ENCODE measurements at places on chromosomes 13 and 19.

DNA sequence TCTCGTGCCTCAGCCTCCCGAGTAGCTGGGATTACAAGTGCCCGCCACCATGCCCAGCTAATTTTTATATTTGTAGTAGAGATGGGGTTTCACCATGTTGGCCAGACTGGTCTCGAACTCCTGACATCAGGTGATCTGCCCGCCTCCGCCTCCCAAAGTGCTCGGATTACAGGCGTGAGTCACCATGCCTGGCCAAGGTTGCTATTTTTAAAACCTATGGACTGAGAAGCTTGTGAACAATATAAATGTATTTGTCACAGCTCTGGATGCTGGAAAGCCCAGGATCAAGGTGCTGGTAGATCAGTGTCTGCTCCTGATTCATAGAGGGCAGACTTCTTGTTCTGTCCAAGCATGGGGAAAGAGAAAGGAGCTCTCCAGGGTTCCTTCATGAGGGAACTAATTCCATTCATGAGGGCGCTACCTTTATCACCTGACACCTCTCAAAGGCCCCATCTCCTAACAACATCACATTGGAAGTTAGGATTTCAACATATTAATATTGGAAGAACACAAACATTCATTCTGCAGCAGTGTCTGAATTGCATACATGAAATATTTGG lies 16.1 kb downstream of the CARD8 start:
- no peak for DNase-seq

DNA sequence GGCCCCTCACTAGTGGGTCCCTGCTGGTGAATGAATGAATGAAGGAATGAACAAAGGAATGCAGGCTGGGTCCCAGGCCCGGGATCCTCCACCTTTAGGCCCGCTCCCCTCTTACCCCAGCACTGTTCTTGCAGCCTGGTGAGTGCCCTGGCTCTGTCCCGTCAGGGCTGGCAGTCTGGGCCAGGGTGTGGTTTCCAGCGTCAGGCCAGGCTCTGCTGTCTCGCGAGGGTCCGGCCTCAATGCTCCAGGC lies 317 bp downstream of the LYL1 start:
- no peak for DNase-seq

- no peak for DNase-seq
Measured at GRCh38 chr13:99894840-99895443, 76.6 kb downstream of the ZIC5 start.

DNA sequence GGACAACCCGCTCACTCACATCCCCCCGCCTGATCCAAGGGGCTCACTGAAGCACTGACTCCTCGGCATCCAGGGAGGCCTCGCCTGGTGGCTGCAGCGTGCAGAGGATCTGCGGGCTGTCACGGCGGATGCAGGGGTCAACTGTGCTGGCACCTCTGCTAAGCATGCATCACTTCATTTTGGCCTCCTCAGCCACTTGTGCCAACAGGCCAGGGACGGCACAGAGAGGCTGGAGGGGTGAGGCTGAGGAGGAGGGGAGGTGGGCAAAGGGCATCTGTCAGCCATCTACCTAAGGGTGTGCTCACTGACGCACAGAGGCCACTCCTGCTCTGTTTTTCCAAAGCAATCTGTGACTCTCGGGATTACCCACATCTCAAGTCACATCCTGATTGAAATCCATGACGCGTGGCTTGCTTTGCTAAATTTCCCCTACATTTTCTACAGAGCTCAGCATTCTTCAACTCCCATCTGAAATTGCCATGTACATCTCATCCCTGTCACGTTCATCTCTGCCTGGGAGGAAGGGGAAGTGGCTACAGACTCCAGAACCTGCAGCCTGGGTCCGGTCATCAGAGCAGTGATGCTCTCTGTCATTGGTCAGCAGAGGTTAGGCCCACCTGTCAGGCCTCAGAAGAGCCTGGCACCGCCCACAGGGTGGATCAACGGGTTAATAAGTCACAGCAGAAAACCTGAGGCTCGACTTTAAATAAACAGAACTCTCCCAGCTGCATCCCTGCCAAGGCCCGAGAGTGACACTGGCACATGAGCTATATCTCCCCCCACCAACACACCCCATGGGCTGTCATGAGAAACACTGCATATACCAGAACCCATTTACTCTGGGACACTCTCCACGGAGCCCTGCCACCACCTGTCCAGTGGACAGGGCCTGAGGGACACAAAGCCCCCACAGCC lies 17.6 kb downstream of the ELL start:
- no peak for DNase-seq

GRCh38 chr19:13604902-13605586 lies 98.8 kb upstream of the CACNA1A start:
- DNase-seq: no peak

DNA sequence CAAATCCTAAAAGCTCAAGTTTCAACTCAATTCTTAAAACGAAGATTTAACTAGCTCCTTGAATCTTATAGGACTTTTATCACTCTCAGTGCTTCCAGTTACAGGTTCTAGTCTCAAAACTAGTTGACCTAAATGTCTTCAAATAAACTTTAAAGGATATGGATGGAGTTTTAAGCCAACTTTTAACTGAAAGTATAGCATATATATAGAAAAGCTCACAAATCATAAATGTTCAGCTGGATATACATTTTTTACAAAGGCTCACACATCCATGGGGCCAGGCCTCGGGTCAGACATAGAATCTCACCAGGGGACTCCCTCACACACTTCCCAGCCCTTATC lies 47.1 kb upstream of the ARHGEF7 start:
- DNase-seq: no peak

DNA sequence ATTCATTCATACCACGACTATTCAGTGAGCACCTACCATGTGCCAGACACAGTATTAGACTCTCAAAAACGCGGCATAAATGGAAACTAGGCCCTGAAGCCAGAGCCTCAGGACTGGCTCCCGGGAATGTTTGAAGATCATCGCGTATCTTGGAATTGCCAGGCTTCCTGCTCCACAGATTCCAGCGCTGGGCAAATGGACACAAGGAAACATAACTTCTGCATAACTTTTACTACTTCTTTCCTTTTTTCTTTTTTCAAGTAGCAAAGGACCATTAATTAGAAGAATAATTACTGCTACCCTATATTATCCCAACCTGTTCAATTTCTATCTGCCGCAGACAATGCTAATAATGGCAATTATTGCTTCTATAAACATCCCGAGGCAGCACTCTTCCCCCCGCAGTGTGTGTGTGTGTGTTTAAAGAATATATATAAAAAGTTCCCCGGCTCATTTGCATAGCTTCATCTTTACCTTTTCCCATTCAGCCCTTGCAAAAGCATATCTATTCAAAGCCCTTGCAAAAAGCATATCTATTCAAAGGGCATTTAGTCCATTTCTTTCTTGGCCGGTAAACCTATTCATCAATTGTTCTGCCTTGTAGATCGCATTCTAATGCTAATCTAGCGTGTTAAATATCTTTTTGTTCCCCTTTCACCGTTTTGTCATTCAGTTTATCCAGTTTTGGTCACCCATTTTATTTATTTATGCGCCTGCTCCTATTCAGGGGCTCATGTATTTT lies 6.1 kb downstream of the SOX21 start:
- no peak for DNase-seq
